ENCODE measurements at places on chromosomes 3 and 15.

DNA sequence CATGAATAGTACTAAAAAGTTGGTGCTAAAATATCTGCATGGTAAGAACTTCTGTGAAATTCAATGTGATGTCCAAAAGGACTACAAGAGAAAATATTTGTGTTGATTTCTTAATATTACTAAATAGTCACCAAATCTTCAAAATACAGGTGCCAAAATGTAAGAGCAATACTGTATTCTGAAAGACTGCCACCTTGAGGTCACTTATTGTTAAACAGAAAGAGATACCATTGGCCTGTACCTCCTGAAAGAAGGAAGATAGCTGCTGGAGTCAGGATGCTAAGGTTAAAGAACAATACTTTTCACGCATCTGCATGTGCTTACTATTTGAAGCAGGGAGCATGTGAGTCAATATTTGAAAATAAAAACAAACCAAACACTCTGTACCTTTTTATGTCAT lies 72.0 kb upstream of the LSAMP start:
- H3K36me3 ChIP-seq, result no peaks in the 10 kb centered on the region
- peaks cover 3% of the 10 kb centered on the region for H3K4me1 ChIP-seq
- no peak for DNase-seq
- H3K4me3 ChIP-seq, result no peak overlapping the region
- no peak overlapping the region for H3K27ac ChIP-seq

- no peaks in the 10 kb centered on the region for H3K27me3 ChIP-seq
- H3K4me3 ChIP-seq, result peak overlapping the region; percentile 80
- H3K4me1 ChIP-seq, result no peaks in the 10 kb centered on the region
Observed at GRCh38 chr15:74873756-74874424, 725 bp upstream of the SCAMP2 start.

DNA sequence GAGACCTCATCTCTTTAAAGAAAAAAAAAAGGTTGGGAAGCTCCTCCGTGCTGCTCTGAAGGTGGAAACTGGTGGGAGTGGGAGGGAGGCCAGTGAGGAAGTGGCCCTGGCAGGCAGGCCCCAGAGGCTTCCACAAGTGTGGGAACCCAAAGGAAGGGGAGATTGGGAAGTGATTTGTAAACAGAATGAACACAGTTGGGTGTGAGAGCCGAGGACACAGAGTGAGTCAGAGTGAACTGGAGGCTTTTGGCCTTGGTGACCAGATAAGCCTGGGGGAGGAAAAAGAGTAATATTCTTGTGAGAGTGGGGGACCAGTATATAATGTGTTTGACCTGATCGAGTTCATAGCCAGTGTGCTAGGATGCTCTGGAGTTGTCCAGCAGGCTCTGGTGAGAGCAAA lies 23.0 kb downstream of the MKRN2 start:
- H3K27ac ChIP-seq, result no peak overlapping the region
- DNase-seq, result no peak

DNA sequence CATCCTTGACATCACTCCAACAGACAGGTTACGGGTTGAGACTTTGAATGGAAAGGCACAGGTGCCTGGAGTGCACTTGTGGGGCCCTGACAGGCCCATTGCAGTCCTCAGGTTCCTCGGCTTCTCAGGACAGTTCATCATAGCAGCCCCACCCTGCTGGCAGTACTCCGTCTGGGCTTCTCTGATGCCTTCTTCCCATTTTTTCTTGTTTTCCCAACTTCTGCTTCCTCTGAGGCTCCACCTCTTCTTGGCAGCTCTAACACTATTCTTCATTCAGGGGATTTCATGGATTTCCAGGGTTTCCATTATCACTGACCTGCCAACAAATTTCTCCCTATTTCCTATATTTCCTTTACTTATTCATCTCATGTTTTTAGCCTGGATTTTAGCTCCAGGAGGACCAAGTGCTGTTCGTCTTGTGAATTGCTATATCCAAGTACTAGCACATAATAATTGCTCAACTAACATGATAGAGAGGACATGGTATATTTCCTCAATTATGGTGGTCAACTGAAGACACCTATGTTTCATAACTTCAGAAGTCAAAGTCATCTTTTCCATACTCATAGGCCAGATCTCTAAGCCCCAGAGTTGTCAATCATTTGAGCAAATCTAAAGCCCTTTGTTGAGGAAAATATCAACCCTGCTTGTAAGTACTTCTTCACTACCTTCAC lies 16.2 kb downstream of the NCEH1 start:
- H3K27ac ChIP-seq, result no peak overlapping the region
- H3K27me3 ChIP-seq, result no peaks in the 10 kb centered on the region
- H3K36me3 ChIP-seq, result no peaks in the 10 kb centered on the region

DNA sequence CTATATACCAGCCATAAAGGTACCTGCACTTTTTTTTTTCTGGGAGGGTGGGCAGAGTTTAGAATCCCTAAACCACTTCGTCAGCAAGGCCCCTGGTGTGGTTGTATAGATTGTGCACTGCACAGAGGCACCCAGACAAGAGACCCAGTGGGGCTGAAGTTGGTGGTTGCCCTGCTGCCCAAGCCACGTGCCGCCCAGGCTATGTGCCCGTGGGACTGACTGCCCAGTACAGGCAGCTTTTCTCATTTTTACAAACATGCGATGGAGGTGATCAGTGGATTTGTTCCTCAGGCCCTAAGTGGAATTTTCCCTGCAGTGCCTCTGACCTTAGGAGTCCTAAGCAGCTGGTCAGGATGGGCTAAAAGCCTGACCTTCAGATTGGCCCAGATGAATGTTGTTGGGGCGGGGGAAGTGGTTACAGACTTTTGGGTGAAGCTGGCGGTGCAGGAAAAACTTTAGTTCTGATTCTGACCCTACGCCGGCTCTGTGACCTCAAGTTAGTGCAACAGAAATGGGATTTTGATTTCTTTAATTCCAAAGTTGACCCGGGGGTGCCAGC lies 34.9 kb upstream of the LIMD1 start:
- no peak overlapping the region for H3K27ac ChIP-seq
- H3K27me3 ChIP-seq, result no peaks in the 10 kb centered on the region
- H3K4me3 ChIP-seq, result no peak overlapping the region
- no peak for DNase-seq
- H3K4me1 ChIP-seq, result no peaks in the 10 kb centered on the region

- no peak overlapping the region for H3K27ac ChIP-seq
- DNase-seq, result no peak
- H3K27me3 ChIP-seq, result no peaks in the 10 kb centered on the region
- H3K4me1 ChIP-seq, result peaks cover 3% of the 10 kb centered on the region
- H3K4me3 ChIP-seq, result no peak overlapping the region
Observed at GRCh38 chr3:57545636-57546268, 1.6 kb upstream of the DNAH12 start.

DNA sequence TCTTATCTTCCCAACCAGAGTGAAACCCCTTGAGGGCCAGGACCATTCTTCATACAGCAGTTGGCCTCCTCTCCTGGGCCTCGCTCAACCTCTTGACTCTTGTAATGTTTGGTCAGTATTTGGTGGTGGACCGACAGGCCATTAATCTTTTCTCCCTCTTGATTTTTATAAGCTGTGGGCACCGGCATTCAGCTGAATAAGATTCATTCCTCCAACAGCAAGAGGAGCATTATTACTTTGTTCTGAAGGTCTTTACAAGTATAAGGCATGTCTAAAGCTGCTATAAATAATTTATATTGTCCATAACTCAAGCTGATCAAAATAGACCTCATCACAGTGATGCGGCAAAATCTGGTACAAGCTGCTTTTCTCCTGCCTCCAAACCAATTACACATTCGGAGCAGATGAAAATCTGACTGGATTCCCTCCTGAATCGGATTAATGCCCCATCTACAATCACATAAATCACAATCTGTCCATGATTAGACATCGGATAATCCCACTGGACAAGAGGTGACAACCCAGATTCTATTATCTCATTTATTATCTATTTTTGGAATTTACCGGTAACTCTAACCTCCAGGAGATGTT lies 8.4 kb upstream of the ISL2 start:
- 0 out of 2 replicates have a peak, but pooled peaks cover under 1% of the 10 kb centered on the region for H3K27me3 ChIP-seq
- H3K4me1 ChIP-seq, result no peaks in the 10 kb centered on the region
- DNase-seq, result no peak

DNA sequence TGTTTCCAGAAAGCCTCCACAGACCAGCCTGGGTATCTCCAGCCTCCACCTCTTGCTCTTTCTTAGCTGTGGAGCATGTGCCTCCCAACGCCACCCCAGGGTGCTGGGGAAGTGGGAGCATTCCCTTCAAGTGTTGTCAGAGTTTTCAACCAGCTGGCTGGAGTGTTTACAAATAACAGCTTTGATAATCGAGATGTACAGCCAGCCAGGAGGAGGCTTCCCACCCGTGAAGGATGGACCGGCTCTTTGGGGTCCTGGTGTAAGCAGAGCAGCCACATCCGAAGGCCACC lies 8.5 kb upstream of the OXTR start:
- no peaks in the 10 kb centered on the region for H3K4me1 ChIP-seq
- DNase-seq, result peak; percentile 16
- no peaks in the 10 kb centered on the region for H3K36me3 ChIP-seq
- H3K4me3 ChIP-seq, result no peak overlapping the region
- no peak overlapping the region for H3K27ac ChIP-seq

DNA sequence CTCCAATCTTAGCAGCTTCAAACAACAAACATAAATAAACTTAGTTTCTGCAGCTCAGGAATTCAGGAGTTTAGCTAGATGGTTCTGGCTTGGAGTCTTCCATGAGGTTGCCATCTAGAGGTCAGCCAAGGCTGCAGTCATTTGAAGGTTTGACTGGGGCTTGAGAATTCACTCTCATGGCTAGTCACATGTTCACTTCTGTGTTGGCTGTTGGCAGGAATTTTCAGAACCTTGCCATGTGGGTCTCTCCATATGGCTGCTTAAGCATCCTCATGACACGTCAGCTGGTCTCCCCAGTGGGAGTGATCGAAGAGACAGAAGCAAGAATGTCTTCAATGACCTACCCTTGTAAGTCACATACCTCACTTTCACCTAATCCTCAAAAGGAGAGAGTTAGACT lies 269.2 kb upstream of the CNTN3 start:
- no peaks in the 10 kb centered on the region for H3K4me1 ChIP-seq
- no peaks in the 10 kb centered on the region for H3K36me3 ChIP-seq
- no peak overlapping the region for H3K4me3 ChIP-seq
- peak; percentile 7 for DNase-seq

DNA sequence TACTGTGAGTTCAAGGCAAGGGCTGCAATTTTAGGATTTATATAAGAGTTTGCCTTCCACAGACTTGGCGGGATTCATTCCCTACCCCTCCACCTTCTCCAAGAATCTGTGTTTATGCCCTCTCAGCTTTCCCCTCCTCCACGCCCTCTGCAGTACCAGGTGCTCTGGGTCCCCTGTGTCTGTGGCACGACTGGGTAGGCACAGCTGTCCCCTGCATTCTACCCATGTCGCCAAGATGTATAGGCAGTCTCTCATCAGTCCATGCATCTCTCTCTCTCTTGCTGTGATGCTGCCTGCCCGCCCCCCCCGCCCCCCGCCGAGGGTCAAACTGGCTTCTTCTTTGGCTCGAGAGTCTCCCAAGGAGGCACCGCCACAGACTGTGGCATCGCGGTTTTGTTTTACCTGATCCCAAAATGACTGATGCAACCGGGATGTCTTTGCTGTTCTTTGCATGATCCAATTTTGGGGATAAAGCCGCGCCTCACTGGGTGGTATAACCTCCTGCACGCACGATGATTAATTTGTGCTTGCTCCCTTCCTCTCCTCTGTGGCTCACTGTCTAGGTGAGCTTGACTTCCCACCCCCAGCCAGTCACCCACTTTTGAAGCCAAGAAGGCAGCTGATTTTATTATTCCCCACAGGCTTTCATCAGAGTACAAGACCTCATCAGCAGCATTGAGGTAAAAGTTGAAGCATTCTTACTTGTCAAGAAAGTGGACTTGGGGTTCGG lies 43.7 kb downstream of the EFCAB12 start:
- no peak overlapping the region for H3K27ac ChIP-seq
- H3K36me3 ChIP-seq, result peaks cover 11% of the 10 kb centered on the region

- no peak overlapping the region for H3K4me3 ChIP-seq
- no peaks in the 10 kb centered on the region for H3K4me1 ChIP-seq
- no peaks in the 10 kb centered on the region for H3K27me3 ChIP-seq
- H3K27ac ChIP-seq, result no peak overlapping the region
- no peaks in the 10 kb centered on the region for H3K36me3 ChIP-seq
Observed at GRCh38 chr3:81753416-81754027, 7.9 kb downstream of the GBE1 start.

GRCh38 chr15:101637516-101637915 lies 14.7 kb downstream of the TM2D3 start:
- no peaks in the 10 kb centered on the region for H3K27me3 ChIP-seq
- H3K4me1 ChIP-seq, result no peaks in the 10 kb centered on the region
- no peak overlapping the region for H3K27ac ChIP-seq
- no peak overlapping the region for H3K4me3 ChIP-seq

GRCh38 chr3:44954962-44955361 lies 21.0 kb downstream of the ZDHHC3 start:
- H3K27me3 ChIP-seq, result no peaks in the 10 kb centered on the region
- no peak overlapping the region for H3K27ac ChIP-seq
- no peaks in the 10 kb centered on the region for H3K36me3 ChIP-seq
- no peak overlapping the region for H3K4me3 ChIP-seq

GRCh38 chr3:123653221-123653682 lies 68.4 kb upstream of the HACD2 start:
- DNase-seq, result no peak
- no peaks in the 10 kb centered on the region for H3K27me3 ChIP-seq
- H3K36me3 ChIP-seq, result no peaks in the 10 kb centered on the region
- peaks cover 10% of the 10 kb centered on the region for H3K4me1 ChIP-seq
